ENCODE measurements at places on chromosomes 11 and 22.
A peak's percentile ranks its signal among the peaks of the same experiment; 100 is the strongest.

GRCh38 chr11:7555052-7555699, 41.4 kb downstream of the PPFIBP2 start:
- DNase-seq = no peak

GRCh38 chr11:62705413-62705812, 1.8 kb downstream of the BSCL2 start:
- peak; percentile 22 for DNase-seq

GRCh38 chr22:41003066-41003465, 51.9 kb downstream of the RBX1 start:
- no peak for DNase-seq

GRCh38 chr22:27726686-27727449, 74.7 kb downstream of the MN1 start:
- DNase-seq = no peak

DNA sequence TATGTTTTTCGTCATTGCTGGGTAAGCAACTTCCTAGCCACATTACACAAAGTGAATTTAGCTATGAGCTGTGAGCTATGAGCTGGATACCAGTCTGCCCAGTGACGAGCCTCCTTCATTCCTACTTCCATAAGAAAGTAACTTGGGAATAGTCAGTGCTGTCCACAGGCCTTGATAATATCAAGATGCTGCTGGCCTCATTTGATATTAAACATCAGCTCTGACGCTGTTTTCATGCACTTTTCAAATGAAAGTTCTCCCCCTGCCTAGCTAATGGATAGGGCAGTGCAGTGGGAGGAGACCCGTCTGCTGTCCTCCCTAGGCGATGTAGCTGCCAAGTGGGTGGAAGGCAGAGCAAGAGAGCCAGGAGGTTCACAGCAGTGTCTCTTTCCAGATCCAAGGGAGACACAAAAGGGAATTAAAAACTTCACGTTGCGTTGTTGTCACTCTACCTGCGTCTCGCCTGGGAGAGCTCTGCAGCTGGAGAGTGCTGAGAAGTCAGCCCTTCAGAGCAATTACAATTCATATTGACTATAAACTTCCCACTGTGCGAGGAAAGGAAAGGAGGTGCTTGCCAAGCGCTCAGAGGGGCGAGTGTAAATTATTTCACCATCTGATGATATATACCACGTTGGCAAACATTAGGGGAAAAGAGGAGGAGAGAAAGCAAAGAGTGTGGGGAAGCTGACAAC, 861.4 kb downstream of the NTM start:
- DNase-seq = peak; percentile 88

GRCh38 chr22:37342065-37342464, 59.8 kb downstream of the CYTH4 start:
- no peak for DNase-seq

DNA sequence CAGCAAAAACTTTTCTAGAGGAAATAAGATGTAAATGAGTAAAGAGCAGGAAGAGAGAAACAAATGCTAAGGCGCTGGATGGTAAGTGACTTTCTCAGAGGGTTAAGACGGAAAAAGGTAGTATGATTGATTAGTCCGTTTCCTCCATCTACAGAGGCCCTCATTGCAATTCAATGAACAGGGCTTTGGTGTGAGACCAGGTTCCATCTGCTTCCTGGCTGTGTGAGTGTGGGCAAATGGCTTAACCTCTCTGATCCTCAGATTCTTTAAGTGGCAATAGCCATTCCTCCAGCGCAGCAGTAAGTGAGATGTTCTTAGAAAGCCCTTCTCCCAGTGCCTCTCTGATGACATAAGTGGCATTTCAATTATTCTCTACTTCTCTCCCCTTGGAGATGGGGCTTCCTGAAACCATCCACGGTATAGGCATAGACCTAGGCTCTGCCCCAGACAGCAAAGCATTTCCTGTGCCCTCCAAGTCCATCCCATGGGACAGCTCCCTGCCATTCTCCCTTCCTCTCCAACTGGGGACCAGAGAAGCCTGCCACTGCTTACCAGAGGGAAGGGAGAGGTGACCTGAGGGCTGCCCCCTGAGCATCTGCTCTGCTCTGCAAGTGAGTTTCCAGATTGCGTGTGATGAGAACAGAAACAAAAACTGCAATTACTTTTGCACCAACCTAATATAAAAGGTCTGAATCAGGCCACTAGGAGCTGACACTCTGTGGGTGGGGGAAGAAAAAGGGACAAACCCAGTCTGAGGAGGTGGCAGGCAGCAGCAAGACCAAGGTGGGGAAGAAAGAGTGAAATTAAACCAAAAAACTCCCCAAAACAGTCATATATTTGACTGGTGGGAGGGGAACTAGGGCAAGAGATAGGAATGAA, 12.7 kb upstream of the CD44 start:
- DNase-seq = no peak

- no peak for DNase-seq
These were observed 4.2 kb downstream of the THYN1 start for GRCh38 chr11:134248910-134249480.

- DNase-seq = no peak
These were observed 116.7 kb upstream of the LARGE1 start for GRCh38 chr22:34036931-34037330.

GRCh38 chr11:10856689-10857458, 979 bp downstream of the ZBED5 start:
- DNase-seq = peak; percentile 11

GRCh38 chr11:118649941-118650340, 29.5 kb downstream of the TREH start:
- no peak for DNase-seq

- no peak for DNase-seq
These were observed 1243.0 kb upstream of the RAG2 start for GRCh38 chr11:37841016-37841415.

GRCh38 chr22:46031965-46032851, 55.2 kb upstream of the WNT7B start:
- DNase-seq = no peak

DNA sequence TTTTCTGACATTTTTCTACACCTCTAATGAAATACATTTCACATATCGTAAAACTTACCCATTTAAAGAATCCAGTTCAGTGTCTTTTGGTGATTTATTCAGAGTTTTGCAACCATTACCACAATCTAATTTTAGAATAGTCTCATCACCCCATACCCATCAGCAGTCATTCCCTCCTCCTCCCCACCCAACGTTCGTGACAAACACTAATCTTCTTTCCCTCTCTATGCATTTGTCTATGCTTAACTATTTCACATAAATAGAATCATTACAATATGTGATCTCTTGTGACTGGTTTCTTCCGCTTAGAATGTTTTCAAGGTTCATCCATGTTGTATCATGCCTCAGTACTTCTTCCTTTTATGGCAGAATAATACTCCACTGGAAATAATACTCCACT, 9.5 kb downstream of the TTC28 start:
- no peak for DNase-seq

GRCh38 chr11:129750343-129751292, 65.0 kb upstream of the TMEM45B start:
- DNase-seq = peak; percentile 72

DNA sequence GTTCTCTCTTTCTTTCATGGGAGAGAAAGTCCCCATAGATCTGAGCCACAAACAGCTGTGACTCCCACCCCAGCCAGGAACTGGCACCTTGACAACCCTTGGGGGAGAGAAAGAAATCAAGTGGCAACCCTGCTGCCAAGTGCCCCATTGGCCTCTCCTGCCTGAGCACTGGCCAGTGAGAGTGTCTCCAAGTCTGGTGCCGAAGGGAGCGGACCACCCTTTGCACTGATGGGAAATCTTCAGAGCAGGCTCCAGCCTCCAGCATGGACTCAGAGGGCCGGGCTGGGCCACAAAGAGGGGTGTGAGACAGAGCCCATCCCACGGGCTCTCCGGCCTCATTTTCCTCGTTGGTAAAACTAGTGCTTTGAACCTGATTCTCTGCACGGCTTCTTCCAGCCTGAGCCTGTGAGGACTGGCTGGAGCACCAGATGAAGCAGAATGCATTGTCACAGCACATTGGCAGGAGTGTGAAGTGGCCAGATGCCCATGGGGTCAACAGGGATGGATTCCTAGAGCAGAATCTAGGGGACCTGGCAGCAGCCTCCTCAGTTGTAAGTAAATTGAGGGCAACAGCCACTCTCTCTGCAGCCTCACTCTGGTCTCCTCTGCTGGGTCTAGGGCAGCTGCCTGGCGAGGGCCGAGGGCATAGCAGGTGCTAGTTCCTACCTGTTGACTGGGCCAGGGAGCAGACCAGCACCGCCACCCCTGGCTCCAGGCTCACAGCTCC, 81.4 kb downstream of the TRIM29 start:
- DNase-seq = no peak

DNA sequence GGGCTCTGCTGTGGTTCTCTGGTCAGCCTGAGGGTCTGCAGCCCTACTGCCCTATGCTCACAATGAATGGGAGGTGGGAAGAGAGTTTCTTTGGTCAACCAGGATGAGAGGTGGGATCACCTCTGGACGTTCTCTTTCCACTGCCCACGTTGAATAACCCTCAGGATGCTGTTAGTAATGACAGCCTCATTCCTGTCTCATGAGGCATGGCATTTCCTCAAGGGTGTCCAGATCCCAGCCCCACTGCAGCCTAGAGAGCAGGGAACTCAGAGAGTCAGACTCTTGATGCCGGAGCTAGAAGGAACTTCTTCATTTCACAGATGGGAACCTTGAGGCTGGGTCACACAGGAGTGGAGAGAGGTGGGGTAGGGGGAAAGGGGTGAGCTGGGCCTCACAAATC, 196.0 kb downstream of the CEP164 start:
- DNase-seq = no peak

DNA sequence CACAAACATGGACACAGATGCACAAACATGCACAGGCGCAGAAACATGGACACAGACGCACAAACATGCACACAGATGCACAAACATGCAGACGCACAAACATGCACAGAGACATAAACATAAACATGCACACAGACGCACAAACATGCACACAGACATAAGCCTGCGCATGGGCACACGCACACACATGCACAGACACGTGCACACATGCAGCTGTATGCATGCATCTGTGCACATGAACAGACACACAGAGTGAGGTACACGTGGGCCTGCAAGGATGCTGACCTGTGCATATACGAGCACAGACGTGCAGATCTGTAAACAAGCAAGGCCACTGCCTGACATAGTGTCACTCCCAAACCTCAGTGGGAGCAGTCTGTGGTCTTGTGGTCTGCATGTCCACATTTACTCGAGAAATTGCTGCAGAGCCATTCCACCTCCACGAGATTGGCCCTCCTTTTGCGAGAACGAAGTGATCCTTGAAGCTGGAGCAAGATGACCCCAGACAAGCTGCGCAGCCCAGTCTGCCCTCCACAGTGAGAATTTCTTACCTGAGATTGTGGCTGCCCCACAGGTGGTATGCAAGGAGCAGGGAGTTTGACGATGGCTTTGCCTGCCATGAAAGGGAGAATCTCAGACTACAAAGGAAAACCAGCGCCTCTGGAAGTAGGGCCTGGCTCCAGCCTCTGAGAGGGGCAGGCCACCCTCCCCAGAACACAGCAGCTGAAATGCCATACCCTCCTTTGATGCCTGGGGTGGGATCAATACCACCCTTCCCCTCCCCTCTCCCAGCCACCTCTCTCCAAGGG, 299.9 kb downstream of the BRD1 start:
- no peak for DNase-seq

GRCh38 chr11:83054001-83054400, 17.7 kb downstream of the RAB30 start:
- DNase-seq = peak; percentile 70

DNA sequence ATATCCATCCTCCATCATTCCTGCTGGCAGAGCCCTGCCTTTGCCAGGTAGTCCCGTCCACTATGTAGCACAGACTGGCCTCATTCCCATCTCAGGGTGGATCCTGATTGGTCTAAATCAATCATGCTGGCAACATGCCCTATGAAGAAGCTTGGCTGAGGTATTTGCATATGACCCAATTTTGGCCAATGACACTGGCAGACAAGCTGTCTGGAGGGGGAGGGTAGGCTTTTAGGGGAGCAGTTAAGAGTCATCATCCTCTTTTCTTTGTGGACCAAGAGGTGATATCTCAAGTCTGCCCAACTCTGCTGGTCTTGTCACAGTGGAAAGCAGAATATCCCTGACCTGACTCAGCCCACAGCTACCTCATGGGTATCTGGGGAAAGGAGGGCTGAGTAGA, 5.1 kb downstream of the CCDC89 start:
- no peak for DNase-seq

- no peak for DNase-seq
These were observed 302.1 kb upstream of the B3GAT1 start for GRCh38 chr11:134714021-134714656.
